T-helper 1 cell (primary cell): ENCODE measurements at places on chromosomes 13 and 19.

- DNase-seq, result no peak
Observed at GRCh38 chr19:47351548-47351947, 2.4 kb downstream of the DHX34 start.

DNA sequence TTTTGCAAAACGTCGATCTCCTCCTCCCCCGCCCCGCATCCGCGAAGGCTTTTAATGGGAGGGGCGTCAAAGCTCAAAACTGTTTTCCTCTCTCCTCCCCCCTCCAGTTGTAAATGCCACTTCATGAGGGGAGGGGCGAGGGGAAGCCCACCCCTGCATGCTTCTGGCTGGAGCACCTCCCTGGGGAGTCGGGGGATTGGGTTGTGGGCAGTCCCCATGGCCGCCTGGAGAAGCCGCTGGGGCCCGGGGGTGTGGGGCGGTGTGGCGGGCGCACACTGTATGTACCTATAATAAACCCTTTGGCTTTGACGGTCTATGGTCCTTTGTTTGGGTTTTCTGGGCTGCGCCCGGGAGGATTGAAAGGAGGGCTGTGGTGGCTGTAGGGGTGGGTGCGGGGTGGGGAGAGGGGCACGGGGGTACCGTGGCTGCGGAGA, 505 bp upstream of the SHKBP1 start:
- no peak for DNase-seq

GRCh38 chr13:62088165-62088564, 672.5 kb upstream of the PCDH20 start:
- DNase-seq, result no peak

DNA sequence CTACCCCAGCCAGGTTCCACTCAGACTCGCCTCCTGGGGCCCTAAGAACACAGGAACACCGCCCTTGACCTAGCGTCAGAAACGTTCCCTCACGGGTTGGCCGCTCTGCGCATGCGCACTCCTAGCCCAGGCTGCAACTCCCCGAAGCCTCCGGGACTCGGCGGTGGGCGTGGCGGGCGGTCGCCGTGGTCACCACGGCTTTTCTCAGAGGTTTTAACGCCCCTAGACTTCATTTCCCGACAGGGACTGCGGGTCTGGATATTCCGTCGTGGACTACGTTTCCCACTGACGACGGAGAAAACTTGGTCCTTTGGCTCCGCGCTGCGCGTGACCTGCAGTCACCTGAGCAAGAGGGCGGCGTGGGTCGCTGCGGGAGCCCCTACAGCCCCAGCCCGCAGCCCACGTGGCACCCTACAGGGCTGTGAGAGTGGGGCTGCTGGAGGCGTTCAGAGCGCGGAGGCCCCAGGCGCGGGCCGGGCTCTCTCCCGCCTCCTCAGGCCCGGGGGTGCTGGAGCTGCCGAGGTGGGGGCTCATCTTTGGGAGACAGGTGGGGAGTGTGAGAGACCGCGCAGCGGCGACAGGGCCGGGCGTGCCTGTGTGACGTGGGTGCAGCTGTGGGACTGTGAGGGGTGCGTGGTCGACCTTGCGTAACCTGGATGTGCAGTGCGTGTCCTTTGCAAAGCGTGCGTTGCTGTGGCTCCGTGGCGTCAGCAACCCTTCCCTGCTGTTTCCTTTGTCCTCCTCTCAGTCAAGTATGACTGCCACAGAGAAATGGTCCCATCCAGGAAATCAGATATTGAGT, 38.0 kb upstream of the ZNF573 start:
- no peak for DNase-seq

DNA sequence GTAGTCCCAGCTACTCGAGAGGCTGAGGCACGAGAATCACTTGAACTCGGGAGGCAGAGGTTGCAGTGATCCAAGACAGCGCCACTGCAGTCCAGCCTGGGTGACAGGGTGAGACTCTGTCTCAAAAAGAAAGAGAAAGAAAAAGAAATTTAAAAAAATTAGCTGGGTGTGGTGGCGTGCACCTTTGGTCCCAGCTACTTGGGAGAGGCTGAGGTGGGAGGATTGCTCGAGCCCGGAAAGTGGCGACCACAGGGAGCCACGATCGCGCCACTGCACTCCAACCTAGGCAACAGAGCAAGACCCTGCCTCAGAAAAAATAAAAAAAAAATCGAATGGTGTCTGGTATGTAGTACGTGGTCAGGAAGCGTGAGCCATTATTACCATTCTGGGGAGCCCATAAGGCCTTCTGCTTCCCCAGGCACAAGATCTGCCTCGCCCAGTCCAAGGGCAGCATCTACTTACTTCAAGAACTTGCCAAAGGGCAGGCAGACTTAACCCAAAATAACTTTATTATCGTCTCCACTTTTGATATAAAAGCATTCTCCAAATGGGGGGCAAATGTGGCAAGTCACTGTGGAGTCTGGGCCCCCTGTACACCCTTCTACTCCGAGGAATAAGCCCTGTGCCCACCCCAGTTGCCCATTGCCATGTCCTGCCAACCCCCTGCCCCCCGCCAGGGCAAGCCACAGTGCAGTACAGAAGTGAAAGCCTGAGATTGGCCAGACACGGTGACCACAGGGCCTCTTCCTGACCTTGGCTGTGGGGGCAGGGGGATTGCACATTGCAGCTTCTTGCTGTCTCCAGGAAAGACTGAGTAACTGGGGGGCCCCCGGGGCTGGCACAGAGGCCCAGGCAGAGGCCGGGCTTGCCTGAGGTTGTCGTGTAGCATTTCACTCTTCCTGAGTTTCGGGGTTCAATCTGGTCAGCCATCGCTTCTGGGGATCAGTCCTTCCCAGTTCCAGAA, 12.6 kb downstream of the CCL25 start:
- DNase-seq, result no peak

DNA sequence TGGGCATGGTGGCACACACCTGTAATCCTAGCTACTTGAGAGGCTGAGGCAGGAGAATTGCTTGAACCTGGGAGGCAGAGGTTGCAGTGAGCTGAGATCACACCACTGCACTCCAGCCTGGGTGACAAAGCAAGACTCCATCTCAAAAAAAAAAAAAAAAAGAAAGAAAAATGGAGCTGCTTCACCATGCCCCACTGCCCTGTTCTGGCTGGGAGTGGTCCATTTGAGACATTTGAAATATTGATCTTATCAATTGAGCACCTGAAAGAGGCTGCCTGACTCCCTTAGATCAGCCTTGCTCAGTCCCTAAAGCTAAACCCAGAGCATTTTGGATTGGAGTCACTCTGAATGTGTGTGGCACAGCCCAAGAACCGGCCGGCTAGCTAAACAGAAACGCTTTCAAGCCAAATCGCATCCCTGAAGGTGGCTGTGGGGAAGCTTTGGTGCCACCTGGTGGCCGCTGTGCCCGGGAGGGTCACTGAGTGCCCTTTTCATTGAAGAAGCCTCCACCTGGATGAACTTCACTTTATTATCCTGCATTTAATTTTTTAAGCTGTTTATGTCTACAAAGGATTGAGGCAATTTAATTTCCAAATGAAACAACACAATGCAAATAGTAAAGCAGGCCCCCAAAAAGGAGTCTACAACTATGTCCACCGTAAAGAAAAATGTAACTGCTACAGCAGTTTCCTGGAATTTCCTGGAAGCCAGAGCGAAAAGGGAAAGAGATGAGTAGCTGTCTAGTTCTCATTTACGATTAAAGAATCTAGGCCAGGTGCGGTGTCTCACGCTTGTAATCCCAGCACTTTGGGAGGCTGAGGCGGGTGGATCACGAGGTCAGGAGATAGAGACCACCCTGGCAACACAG, 53.1 kb upstream of the SERPINE3 start:
- peak; percentile 64 for DNase-seq

GRCh38 chr13:97879646-97880310, 73.7 kb upstream of the IPO5 start:
- DNase-seq, result no peak

DNA sequence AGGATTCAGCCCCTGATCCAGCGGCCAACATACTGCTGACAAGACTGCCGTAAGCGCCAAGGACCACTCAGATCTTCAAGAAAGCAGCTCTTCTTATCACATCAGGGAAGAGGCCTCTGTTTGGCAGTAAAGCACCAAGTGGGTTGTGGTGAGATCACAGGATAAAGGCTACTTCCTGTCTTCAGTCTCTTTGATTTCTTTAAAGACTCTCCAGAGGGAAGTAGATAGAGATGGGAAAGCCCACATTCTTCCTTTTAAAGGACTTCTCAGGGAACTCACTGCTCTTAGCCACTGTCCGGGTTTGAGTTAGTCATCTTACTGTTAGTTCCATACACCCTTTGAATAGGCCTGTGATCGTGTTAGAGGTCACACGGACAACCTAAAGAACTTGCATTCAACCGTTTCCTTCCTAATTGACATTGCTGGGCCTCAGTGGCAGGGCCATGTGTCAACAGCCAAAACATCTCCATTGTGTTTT, 47.2 kb upstream of the POMP start:
- no peak for DNase-seq

- DNase-seq, result no peak
Observed at GRCh38 chr19:51319649-51320279, 8.3 kb downstream of the IGLON5 start.

GRCh38 chr13:42101821-42102585, 53.6 kb downstream of the DGKH start:
- DNase-seq, result no peak

- DNase-seq, result no peak
Observed at GRCh38 chr13:83515268-83516015, 366.8 kb downstream of the SLITRK1 start.

DNA sequence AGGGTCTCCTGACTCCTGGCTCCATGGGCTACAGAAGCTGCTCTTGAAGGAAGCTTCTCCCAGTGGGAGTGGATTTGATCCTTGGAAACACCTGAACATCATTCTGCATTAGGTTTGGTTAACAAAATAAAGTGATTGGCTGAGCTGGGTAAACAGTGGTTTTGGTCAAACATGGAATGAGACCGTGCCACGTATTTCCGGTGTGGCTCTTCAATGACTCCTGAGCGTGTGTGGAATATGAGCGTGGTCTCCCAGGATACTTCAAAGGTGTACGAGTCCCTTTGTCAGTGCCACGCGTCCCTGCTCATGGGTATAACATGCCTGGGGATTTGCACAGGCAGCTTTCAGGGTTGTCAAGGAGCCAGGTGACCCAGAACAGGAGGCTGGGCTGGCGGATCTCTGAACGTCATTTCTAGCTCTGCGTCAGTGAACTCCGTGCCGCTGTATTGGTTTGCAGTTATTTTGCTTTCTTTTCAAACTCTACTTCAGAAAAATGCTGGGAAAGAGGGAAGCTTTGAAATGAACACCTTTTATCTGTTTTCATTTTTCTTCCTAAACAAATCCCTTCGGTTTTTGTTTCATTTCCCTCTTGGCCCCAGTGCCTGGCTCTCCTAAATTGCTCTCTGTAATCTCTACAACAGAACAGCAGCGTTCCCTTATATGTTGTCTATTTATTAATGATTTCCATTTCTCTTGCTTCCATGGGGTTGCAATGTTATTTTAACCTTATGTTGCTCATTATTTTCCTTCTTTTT, 26.3 kb upstream of the GJB6 start:
- DNase-seq, result no peak

DNA sequence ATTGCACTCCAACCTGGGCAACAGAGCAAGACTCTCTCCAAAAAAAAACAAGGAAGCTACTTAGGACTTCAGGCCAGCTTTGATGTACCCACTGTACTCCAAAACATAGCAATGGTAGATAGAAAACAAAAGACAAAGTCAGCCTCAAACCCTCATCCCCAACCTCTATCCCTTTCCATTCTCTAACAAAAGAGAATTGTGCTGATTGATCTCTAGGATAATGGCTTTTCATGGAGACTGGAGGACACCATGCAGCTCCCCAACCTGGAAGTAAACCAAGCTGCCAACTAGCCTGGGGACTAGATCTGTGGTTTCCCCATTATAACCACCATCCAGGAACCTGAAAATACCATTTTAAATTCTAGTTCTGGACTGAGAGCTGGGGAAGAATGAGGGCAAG, 4.3 kb upstream of the ZDHHC20 start:
- no peak for DNase-seq

DNA sequence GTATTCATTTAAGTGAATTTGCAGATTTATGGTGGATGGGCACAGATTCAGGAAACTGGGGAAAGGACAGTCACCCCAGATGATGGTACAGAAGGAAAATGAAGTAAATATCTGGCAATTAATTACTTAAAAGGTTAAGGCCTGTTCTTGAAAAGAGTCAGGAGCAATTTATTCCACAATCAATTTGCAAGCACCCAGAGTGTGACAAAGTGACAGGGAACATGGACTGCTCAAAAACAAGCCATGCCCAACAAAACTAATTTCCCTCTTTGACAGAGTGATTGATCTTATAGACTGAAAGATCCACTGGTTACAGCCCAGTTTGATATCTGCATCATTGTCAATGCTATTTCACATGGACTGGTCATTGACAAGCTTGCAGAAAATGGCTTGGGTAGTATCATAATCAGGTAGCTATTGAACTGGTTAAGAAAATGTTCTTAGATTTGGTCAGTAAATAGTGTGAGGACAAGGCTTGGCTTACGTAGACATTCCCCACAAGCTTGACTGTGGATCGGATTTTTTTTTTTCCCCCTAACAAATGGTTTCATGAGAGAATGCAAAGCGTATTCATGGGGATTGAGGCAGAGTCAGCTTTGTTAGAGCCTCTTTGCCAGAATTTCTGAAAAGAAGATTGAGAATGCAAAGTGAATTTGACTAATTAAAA, 584.6 kb downstream of the GPC6 start:
- no peak for DNase-seq

GRCh38 chr19:51441410-51442390, 16.6 kb downstream of the SIGLEC8 start:
- DNase-seq, result peak; percentile 94

DNA sequence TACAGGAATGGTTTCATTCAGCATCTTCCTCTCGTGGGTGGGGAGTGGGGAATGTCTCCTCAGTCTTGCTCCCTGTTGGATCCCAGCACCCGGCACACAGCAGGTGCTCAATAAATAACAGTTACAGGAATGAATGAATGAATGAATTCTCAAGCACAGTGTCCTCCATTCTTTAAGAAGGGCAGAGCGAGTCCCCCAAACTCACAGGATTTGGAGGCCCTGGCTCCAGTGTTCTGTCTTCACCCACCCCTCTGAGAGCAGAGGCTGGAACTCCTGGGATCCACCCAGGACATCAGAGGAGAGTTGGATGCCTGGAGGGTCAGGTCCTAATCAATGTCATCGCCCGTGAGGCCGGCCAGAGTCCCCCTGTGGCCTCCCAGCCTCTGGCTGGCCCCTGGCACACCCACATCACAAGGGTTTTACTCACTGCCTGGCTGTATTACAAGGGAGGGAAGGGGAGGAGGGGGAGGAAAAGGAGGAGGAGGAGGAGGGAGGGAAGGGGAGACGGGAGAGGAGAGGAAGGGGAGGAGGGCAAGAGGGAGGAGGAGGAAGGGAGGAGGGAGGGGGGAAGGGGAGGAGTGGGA, 8.7 kb upstream of the CREB3L3 start:
- no peak for DNase-seq

DNA sequence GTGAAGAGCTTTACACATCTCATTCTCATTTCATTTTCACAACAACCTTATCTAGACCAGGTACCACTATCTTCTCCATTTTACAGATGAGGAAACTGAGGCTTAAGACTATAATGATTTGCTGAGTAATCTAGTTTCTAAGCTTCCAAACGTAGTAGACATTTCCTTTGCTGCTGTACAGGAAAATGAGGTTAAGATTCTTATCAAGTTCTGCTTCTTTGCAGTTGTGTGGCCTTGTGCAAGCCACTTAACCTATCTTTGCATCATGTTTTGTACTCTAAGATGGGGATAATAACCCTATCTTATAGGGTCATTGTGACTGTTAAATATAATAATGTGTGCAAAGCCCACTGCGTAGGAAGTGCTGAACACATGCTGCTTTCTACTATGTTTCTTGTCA, 307.9 kb downstream of the HS6ST3 start:
- DNase-seq, result no peak

- no peak for DNase-seq
Observed at GRCh38 chr13:101757446-101758039, 305.1 kb downstream of the ITGBL1 start.
